ENCODE measurements at places on chromosomes 6 and 20.

GRCh38 chr20:58700121-58700821, 7.7 kb downstream of the NPEPL1 start:
- no peak for DNase-seq

DNA sequence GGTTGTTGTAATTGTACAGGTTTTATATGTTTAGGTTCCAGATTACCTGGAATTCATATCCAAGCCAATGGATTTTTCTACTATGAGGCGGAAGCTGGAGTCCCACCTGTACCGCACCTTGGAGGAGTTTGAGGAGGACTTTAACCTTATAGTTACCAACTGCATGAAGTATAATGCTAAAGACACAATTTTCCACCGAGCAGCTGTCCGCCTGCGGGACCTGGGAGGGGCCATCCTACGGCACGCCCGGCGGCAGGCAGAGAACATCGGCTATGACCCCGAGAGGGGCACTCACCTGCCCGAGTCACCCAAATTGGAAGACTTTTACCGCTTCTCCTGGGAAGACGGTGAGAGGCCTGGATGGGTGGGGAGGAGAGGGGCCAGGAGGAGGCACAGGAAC, 13.6 kb downstream of the BRPF3 start:
- DNase-seq = no peak

GRCh38 chr6:129498950-129499842, 210.8 kb downstream of the ARHGAP18 start:
- DNase-seq = no peak

GRCh38 chr6:111734068-111735061, 128.7 kb upstream of the TRAF3IP2 start:
- no peak for DNase-seq

DNA sequence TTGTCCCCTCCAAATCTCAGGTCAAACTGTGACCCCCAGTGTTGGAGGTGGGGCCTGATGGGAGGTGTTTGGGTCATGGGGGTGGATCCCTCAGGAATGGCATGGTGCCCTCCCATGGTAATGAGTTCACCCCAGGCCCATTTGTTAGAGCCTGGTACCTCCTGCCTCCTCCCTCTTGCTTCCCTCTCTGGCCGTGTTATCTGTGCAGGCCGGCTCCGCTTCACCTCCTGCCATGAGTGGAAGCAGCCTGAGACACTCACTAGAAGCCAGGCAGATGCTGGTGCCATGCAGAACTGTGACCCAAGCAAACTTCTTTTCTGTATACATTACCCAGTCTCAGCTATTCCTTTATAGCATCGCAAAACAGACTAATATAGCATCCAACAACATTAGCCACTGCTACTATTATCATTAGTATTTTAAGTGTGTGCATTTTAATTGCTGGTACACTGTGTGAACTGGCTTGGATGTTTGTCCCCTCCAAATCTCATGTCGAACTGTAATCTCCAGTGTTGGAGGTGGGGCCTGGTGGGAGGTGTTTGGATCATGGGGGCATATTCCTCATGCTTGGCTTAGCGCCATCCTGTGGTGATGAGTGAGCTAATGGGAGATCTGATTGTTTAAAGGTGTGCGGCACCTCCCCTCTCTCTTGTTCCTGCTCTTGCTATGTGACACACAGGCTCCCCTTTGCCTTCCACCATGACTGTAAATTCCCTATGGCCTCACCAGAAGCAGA, 12.2 kb upstream of the OSER1 start:
- no peak for DNase-seq

GRCh38 chr20:48483334-48484066, 344.3 kb downstream of the PREX1 start:
- DNase-seq = no peak

GRCh38 chr6:22411376-22412105, 114.7 kb upstream of the PRL start:
- no peak for DNase-seq

DNA sequence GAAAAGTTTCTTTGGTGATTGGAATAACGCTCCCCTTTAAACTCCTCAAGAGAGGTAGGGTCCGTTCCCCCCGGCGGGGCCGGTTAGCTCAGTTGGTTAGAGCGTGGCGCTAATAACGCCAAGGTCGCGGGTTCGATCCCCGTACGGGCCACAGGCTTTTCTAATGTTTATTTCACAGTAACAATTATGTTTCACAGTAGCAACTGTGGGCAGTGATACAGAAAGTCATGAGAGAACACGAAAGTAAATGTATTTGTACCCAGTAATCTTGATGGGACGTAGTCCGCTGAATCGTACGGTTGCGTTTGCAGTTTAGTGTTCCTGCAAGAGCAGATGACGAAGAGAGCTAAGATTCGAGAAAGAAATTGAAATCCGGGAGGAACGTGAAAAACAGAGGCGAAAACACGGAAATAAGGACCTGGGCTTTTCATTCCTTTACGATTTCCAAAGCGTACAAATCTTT, 505.5 kb downstream of the PRIM2 start:
- DNase-seq = no peak

GRCh38 chr20:53580376-53581111, 13.1 kb downstream of the ZNF217 start:
- DNase-seq = no peak

- DNase-seq = no peak
Observed at GRCh38 chr6:164345327-164345726, 930.8 kb downstream of the QKI start.

DNA sequence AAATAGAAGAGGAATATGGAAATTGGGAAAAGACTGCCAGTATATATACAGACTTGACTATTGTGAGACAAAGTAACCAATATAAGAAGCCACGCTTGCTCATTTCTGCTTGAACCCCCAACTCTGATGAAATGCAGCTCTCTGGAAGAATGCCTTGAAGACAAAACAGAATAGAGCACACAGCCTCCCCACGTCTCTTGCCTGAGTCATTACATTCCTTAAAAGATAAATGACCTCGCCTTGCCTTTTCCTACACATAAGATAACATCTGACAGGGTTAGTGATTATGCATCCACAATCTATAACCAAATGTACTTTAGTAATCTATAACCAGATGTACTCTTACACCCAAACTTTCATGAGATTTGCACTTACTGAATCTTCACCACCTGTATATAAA, 141.1 kb upstream of the EEF1E1 start:
- no peak for DNase-seq

DNA sequence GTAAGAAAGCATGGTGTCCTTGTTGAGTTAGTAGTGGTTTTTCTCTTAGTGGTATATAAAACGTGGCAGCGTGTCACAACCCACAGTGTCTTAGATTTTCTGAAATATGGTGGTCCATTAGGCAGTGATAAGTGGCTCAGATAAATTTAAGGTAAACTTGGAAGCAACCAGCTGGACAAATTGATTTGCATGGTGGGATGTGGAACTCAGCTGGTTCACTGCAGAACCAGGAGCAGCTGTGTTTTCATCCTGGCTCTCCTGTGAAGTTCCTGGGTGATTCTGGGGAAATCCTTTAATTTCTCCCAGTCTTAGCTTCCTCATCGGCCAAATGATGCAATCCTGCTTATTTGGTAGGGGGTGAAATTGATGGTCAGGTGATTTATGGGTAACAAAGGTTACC, 32.9 kb upstream of the EEF1E1 start:
- DNase-seq = no peak

- DNase-seq = no peak
Observed at GRCh38 chr6:19181211-19181610, 656.0 kb upstream of the ID4 start.

GRCh38 chr20:44692932-44693480, 22.2 kb upstream of the CCN5 start:
- DNase-seq = no peak

DNA sequence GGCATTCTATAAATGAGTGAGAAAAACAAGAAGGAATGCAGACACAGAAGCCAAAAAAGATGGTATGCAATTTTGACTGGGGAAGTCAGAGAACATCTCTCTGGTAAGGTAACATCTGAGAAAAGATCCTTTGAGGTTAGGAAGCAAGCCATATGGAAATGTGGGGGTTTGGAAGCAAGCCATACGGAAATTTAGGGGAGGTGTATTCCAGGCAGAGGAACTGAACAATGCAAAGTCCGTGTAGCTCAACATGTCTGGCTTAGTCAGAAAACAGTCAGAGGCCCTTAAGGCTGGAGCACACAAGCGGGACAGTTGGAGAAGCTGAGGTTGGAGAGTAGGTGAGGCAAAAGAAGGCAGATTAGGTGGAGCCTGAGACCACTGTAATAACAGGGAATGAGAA, 35.3 kb downstream of the RALGAPA2 start:
- no peak for DNase-seq

DNA sequence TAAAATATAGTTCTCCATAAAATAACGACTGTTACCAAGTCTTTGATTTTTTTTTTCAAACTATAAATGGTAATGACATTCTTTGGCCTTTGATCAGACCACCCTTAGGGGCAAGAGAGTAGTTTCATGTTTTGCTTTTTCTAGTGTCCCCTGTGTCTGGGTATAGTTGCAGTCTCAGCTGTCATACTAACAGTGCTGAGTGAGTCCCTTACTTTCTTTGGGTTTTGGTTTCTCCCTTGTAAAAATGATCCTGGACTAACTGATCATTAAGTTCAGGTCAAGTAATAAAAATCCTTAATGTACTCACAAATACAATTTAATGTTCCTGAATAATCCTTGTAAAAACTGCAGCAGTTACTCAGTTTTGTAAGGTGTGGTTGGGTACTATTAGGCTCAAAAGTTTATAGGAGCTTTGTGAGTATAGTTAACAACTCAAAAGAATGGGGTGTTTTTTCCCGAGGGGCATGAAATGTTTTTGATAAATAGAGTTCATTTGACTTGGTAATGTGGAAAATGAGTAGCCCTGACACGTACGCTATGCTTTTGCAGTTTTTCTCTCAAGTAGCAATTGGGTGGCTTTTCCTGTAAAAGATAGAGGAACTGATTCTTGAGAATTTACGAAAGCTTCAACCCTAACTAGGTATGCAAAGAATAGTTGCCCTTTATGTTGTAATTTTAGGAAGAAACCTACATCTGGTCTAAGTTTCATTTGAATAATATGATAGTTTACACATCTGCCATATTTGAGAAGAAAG, 6.2 kb downstream of the PTPN1 start:
- no peak for DNase-seq

DNA sequence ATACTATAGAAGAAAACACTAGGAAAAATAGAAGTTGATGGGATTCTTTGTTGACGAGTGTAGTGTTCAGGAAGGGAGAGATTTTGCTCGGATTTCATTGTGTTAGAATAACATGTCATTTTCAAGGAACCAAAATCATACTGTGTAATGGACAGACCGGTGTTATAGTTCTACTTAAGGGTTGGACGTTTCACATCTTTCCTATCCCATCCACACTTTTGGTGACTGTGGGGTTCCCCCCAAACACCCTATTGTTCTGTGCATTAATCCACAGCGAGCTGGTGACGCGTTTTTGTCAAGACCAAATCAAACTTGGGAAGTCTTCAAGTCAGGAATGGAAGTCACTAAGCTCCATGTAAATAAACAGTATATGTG, 43.3 kb downstream of the TRIM27 start:
- DNase-seq = no peak

- no peak for DNase-seq
Observed at GRCh38 chr6:101980924-101981323, 587.4 kb downstream of the GRIK2 start.

DNA sequence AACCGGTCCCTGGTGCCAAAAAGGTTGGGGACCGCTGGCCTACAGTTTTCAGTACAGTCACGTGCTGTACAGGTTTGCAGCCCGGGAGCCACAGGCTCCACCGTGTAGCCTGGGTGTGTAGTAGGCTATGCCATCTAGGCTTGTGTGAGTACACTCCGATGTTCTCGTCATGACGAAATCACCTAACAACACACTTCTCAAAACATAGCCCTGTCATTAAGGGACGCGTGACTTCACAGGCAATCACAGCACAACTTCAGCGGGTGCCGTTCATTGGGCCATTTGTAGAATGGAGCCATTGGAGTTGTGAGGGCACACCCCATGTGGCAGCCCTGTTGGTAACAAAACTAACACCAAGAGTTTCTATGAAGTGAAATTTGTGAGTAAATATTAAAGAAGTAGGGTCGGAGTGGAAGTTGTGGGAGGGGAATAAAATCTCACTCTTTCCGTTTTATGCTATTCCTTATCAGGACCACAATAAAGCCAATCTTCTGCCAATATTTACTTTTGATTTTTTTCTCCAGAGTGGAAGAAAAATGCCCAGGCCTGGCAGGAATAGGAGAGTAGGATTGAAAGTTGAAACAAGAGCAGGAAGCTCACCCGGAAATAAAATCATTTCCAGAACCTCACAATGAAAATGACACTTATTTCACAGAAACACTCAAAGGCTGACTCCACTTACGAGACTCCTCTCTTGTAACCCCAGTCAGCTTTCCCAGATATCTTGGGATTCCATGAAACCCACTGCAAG, 63.7 kb upstream of the PTPN1 start:
- no peak for DNase-seq

DNA sequence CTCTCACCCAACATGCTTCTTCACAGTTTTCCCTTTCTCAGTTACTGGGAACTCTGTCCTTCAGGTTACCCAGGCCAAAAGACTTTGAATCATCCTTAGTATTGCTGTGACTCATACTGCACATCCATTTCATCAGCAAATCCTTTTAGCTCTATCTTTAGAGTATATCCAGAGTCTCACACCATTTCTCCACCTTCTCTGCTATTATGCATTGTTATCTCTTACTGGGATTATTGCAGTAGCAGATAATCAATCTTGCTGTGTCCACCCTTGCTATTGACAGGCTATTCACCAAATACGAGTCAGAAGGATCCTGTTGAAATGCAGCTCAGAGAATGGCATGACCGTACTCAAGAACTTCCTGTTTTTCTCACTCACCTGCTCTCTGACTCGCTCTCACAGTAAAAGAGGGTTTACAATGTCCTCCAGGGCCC, 57.3 kb downstream of the BCKDHB start:
- DNase-seq = no peak

DNA sequence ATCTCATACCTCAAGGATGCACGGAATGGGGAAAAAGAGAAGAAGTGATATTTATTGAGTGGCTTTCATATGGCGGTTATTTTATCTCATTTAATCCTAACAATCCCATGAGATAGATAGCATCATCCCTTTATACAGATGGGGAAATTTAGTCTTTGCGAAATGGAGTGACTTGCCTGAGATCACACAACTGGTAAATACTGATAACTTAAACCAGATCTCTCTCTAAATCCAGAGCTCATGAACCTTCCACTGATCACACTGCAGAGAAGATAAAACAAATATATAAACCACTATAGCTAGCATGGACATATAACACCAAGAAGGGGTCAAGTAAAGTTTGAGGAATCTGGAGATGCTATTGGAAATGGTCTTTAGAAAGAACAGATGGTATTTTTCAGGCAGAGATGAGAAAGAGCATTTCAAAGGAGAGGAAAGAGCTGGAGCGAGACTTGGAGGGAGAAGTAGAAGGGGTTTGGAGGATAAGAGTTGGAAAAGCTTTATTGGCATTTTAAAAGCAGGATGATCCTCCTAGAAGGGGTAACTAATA, 139.8 kb upstream of the TNFAIP3 start:
- no peak for DNase-seq
